Right forelimb (tissue), 1 donor: ENCODE measurements at places on chromosomes 13 and 19.

- DNase-seq: no peak
These were observed 32.3 kb upstream of the AKAP11 start for GRCh38 chr13:42239644-42240043.

- DNase-seq: peak; percentile 84
These were observed 19.2 kb downstream of the RCN3 start for GRCh38 chr19:49546825-49547565.

- DNase-seq: no peak
These were observed 49.4 kb downstream of the PEPD start for GRCh38 chr19:33472226-33472625.

DNA sequence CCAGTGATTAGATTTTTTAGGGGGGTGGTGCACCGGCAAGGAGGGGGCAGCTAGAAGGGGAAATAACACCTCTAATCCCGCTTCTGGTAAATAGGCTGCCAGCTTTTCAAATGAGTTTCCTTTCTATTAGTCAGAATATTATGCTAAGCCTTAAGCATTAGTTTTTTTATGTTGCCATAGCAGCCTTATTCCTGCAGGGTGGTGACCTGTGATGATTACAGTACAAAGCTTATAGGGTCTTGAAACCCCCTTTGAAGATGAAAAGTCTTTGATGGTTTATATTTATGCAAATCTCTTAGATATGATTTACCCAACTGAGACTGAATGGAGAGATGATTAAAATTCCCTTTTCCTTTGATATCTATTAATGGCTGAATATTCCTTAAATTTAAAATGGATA is 109.8 kb downstream of the ZIC5 start:
- no peak for DNase-seq

DNA sequence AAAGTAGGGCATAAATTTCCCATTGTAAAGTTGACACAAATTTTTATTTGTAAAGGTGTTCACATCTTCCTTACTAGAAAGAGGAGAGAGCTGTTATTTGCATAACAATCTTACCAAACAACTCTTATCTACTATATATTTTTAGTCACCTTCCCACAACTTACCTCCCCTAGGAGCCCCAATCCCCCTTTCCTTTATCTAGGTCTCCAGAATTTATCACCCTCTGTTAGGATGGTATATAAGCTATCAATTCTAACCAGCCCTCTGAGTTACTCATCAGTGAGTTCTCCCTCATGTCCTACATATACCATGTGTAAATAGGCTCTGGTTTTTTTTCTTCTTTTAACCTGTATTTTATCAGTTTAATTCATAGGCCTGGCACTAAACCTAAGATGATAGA is 62.2 kb downstream of the DCT start:
- no peak for DNase-seq

GRCh38 chr13:106494936-106495335 is 40.5 kb downstream of the EFNB2 start:
- no peak for DNase-seq

GRCh38 chr13:110593430-110594130 is 21.8 kb upstream of the NAXD start:
- no peak for DNase-seq

- DNase-seq: no peak
These were observed at the start of gene KLK11 for GRCh38 chr19:51026554-51026831. TSS of gene KLK11 (minus strand) at chr19:51026616. CDS start at chr19:51025631, 985 bp downstream.

GRCh38 chr13:34345258-34345965 is 527.5 kb downstream of the RFC3 start:
- no peak for DNase-seq

GRCh38 chr19:2702170-2703076 is at the start of gene GNG7:
TSS of gene GNG7 (minus strand) at chr19:2702694. CDS start at chr19:2520688, 182,006 bp downstream.
- peak; percentile 95 for DNase-seq

DNA sequence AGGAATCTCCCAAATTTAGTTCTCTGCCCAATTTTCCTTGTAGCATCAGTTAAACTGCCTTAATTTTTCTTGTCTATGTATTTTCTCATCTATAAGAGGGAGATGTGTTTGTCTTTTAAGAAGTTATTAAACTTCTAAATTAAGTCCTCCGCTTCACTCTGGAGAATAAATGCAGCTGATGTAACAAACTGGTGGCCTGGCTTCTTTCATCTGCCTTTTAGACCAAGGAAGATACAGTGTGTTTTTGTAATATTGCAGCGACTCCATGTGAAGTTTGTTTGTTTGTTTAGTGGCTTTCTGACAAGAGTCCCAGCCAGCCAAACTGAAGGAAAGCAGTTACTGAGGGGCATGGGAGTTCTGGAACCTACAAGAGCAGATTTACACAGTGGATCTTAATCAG is 56.4 kb downstream of the KLF12 start:
- no peak for DNase-seq

DNA sequence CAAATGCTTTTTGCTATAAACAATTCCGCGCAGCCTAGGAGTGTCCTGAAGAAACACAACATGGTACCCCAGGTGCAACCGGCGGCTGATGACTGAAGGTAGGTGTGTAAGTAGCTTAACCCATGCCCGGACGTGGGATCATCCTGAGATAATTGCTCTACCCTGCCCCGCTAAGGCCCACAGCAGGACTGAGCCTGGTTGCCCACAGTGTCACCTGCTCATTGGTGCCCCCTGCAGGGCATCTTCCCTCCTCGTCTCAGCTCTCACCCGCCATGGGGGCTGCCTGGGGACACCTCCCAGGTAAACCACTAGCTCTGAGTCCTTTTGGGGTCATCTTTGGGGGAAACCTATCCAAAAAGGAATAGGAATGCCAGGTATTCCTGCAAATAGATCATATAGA is 22.3 kb downstream of the TMEM161A start:
- DNase-seq: peak; percentile 45
